Large intestine (tissue), 12 donors: ENCODE measurements at places on chromosomes 16 and 17. TPM values are rescaled to one million over a fixed set of nuclear protein-coding genes. Genes with fewer than 3 reads are reported as not detected.

NUDT7 gene
- polyA plus RNA-seq = 14.2 TPM

SLC6A4 gene
- 30.1 TPM for polyA plus RNA-seq

DNAAF1 gene
- polyA plus RNA-seq = 0.55 TPM

TP53TG3 gene
- not detected for polyA plus RNA-seq

AIPL1 gene
- not detected for polyA plus RNA-seq

CMTM2 gene
- polyA plus RNA-seq = 0.25 TPM
